ENCODE measurements at places on chromosomes 1 and 21. TPM values are rescaled to one million over a fixed set of nuclear protein-coding genes. Genes with fewer than 3 reads are reported as not detected.
A peak's percentile ranks its signal among the peaks of the same experiment; 100 is the strongest.

GRCh38 chr1:62311473-62311943 lies 7.7 kb downstream of the KANK4 start:
- DNase-seq, result no peak

GRCh38 chr1:90092441-90092840 lies 97.5 kb downstream of the ZNF326 start:
- DNase-seq, result no peak

GRCh38 chr21:44910229-44911067 lies 10.3 kb downstream of the ITGB2 start:
- DNase-seq, result no peak

DNA sequence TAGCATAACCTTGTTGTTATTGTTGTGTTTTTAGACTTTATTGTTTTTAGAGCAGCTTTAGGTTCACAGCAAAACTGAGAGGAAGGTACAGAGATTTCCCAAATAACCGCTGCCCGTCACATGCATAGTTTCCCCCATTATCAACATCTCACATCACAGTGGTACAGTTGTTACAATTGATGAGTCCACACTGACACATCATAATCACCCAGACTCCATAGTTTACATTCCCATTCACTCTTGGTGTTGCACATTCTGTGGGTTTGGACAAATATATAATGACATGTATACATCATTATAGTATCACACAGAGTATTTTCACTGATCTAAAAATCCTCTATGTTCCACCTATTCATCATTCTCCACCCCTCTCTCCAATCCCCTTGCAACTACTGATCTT lies 25.9 kb upstream of the TOR3A start:
- no peak for DNase-seq

GRCh38 chr1:7970246-7970645 lies 8.7 kb downstream of the PARK7 start:
- no peak for DNase-seq

GRCh38 chr1:25442178-25442577 lies 11.5 kb downstream of the MACO1 start:
- DNase-seq, result no peak

GRCh38 chr1:55333461-55333860 lies 118.3 kb upstream of the USP24 start:
- no peak for DNase-seq

GRCh38 chr1:90834354-90834885 lies 117.3 kb upstream of the BARHL2 start:
- no peak for DNase-seq

DNA sequence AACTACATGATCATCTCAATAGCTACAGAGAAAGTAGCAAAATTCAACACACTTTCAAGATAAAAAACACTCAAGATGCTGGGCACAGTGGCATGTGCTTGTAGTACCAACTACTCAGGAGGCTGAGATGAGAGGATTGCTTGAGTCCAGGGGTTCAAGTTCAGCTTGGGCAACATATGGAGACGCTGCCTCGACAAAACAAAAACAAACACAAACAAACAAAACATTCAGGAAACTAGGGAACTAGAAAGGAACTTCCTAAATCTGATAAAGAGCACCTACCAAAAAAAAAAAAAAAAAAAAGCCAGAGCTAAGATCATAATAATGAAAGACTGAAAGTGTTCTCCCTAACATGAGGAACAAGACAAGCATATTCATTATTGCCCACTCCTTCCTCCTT lies 22.8 kb upstream of the RNF186 start:
- no peak for DNase-seq

- DNase-seq, result no peak
Measured at GRCh38 chr1:39898648-39899603, 2.8 kb downstream of the MYCL start.

- DNase-seq, result no peak
Measured at GRCh38 chr1:6950001-6950765, 164.9 kb downstream of the CAMTA1 start.

DNA sequence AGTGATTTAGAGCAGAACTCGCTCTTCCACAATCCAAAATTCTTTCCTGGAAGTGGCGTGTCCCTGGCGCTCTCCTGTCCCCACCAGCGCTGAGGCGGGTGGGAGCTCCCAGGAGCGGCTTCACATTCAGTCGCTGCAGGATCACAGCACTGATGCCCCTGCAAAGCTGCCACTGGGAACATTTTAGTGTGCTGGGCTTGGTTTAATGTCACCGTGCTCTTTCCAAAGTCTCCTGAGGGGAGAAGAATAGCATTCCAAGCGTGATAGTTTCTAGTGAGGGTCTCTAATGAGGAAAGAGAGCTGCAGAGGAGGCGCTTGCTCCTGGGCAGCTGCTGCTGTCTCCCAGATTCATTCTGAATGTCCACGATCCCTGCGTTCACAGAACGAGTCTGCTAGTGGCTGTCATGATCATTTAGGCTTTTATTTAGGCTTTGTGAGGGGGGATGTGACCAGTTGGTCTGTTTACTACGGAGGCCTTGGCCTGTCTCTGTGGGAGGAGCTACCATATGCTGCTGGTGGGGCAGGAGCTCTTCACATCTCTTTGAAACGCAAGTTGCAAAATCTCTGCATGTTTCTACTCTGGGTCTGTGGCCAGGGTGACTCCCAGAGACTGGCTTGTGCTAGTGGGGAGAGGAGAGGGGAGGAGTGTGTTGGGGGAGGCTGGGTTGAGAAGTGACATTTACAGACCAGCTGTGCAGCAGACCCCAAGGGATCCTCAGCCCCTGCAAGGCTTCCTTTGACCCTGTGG lies 23.4 kb downstream of the OLFML3 start:
- no peak for DNase-seq

DNA sequence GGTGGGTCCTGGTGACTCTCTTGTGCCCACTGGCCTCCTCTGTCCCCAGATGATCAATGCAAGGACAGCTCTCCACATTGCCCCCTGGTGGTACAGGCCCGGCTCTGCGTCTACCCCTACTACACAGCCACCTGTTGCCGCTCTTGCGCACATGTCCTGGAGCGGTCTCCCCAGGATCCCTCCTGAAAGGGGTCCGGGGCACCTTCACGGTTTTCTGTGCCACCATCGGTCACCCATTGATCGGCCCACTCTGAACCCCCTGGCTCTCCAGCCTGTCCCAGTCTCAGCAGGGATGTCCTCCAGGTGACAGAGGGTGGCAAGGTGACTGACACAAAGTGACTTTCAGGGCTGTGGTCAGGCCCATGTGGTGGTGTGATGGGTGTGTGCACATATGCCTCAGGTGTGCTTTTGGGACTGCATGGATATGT lies 10.8 kb downstream of the ADAMTSL4 start:
- DNase-seq, result peak; percentile 84

DNA sequence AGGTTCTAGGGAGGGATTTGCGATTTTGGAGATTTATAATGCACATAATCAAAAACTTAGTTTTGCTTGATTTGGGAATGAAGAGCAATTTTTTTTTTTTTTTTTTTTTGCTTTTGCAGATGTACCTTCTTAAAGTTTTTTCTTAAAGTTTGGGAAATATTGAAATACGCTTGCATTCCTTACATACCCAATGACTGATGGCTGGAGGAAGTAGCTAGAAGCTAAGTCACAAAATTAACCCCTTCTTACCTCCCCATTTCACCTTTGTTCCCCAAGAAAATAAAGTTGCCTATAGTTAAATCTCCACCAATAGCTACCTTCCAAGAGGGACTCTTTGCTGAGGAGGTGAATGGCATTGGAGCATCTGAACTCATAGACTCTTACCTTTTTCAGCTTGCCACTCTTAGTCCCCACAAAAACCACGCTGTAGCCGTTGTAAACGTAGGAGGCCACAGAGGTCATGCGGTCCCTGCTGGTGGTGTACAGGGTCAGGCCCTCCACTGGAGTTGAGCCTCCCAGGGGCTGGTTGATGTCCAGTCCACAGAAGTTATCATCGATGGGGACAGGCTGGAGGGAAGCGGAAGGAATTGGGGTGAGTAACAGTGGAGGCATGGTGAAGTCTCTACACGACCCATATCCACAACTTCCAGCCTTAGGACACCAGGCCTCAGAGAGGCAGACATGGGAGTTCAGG lies 34.1 kb downstream of the PLXNA2 start:
- no peak for DNase-seq

GRCh38 chr1:65281846-65282245 lies 27.5 kb upstream of the DNAJC6 start:
- no peak for DNase-seq

DNA sequence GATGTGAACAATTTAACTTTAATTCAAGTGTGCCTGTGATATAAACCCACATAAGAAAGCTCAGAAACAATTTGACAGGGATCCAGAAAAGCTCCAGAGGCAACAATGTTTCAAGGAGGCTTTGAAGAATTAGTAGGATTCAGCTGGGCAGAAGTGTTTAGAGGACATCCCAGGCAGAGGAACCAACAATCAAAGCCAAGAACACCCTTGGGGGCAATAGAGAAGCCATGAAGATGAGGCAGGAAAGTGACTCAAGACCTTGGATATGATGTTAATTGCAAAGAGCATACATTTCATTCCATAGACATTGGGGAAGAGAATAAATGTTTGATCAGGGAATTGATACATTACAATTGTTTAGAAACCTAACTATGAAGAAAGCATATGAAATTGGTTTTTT lies 280.3 kb downstream of the LTN1 start:
- no peak for DNase-seq

- peak; percentile 41 for DNase-seq
Measured at GRCh38 chr1:2130156-2130555, 64.4 kb downstream of the FAAP20 start.

DNA sequence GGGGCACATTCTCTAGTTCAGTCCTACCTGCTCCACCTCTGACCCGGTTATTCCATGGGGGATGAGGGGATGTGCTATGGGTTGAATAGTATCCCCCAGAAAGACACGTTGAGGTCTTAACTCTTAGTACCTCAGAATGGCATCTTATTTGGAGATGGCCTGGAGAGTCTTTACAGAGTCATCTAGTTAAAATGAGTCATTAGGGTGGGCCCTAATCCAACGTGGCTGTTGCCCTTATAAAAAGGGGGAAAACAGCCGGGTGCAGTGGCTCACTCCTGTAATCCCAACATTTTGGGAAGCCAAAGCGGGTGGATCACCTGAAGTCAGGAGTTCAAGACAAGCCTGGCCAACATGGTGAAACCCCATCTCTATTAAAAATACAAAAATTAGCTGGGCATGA lies 5.7 kb downstream of the TMPRSS3 start:
- DNase-seq, result no peak

DNA sequence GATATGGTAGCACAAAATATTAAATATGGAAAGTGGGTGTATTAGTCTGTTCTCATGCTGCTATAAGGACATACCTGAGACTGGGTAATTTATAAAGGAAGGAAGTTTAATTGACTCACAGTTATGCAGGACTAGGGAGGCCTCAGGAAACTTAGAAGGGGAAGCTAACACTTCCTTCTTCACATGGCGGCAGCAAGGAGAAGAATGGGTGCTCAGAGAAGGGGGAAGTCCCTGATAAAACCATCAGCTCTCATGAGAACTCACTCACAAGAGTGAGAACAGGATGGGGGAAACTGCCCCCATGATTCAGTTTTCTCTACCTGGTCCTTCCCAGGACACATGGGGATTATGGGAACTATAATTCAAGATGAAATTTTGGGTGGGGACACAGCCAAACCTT lies 15.8 kb upstream of the BACE2 start:
- DNase-seq, result no peak

GRCh38 chr1:9680091-9680490 lies 28.6 kb downstream of the PIK3CD start:
- DNase-seq, result no peak

- no peak for DNase-seq
Measured at GRCh38 chr21:39251326-39251725, 62.1 kb downstream of the BRWD1 start.

DNA sequence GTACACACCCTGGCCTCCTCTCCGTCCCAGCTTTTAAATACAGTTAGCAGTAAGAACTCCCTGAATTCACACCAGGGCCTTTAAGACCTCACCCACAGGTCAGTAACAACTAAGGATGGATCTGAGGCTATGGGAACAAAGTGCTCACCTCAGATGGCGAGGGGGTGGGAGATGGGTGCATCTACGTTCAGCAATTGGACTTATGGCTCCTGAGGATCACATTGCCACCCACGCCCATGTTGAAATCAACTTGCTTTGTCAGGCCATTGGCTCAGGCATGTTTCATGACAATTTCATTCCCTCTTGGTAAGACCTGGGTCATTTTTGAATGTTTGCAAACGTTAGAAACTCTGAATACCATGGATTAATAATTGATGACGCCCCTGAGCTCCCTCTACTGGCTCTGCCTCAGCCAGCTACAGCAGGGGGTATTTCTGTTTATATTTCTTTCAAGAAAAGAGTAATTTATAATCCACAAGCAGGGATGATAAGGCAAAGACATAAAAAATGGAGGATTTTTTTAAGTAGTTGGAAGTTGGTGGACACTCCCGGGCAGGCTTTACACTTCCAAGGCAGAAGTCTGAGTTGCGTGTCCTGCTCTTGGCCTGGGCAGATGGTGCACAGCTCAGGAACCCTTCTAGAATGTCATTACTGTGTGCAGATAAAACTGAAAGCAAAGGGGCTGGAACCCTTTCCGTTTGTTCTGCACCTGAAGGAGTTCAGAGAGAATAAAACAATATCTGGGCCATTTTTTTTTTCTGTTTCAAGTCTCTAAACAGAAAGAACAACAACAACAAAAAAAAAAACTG lies 13.7 kb upstream of the LBR start:
- no peak for DNase-seq

Gene ERICH3
- 0.42 TPM for total RNA-seq

Gene PTPRC
- total RNA-seq, result 46.6 TPM

Gene RPE65
- total RNA-seq, result not detected

Gene RGS4
- total RNA-seq, result 11.9 TPM

Gene FHAD1
- total RNA-seq, result 0.32 TPM

Gene AZIN2
- 3.9 TPM for total RNA-seq

Gene TRIM58
- 1.3 TPM for total RNA-seq

Gene AXDND1
- total RNA-seq, result not detected

Gene FBXO28
- 27.4 TPM for total RNA-seq

Gene KDF1
- not detected for total RNA-seq

Gene A3GALT2
- total RNA-seq, result 0.81 TPM

Data from aorta (tissue), 5 donors.